ENCODE measurements at places on chromosomes 1 and 21.
A peak's percentile ranks its signal among the peaks of the same experiment; 100 is the strongest.

- peak; percentile 72 for DNase-seq
Observed at GRCh38 chr1:23098463-23099170, 70.0 kb downstream of the LUZP1 start.

- DNase-seq: peak; percentile 82
Observed at GRCh38 chr1:184386312-184387068, at the start of gene C1orf21. Gene C1orf21, plus strand, starts transcription at chr1:184387029. Its CDS starts 90,481 bp downstream, at chr1:184477510.

GRCh38 chr1:2416403-2416802 lies 4.0 kb upstream of the PEX10 start:
- peak; percentile 55 for DNase-seq

DNA sequence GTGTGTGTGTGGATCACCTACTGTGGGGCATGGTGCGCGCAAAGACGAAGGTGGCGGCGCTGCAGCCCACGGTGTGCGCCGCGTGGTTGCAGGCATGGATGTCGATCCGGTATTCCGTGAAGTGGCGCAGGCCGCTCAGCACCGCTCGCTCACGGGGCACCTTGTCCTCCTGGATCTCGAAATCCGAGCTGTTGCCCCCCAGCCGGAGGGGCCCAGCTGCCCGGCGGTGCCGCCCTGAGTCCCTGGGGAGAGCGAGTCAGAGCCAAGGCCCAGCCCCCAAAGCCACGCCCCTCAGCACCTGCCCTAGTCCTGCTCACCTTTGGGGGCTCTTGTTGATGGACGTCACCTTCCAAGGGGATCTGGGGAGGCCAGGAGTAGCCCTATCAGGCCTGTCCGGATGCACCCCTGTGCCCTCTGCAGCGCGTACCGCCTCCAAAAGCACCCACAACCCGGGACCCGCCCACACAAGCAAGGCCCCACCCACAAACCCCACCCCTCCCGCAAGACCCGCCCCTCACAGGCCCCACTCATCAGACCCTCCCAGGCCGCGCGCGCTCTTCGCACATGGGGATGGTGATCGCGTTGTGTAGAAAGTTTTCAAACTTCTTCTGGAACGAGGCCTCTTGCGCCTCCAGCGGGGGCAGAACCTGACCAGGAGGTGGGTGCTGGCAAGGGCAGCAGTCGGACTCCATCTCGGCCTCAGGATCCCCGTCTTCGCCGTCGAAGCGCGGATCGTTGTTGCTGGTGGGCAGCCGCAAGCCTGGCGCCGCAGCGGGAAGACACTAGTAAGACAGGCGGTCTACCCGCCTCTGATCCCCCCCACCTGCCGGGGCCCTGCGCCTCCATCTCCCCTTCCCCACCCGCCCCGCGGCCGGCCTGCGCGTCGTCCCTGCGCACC lies 13.6 kb downstream of the INSRR start:
- DNase-seq: peak; percentile 48

DNA sequence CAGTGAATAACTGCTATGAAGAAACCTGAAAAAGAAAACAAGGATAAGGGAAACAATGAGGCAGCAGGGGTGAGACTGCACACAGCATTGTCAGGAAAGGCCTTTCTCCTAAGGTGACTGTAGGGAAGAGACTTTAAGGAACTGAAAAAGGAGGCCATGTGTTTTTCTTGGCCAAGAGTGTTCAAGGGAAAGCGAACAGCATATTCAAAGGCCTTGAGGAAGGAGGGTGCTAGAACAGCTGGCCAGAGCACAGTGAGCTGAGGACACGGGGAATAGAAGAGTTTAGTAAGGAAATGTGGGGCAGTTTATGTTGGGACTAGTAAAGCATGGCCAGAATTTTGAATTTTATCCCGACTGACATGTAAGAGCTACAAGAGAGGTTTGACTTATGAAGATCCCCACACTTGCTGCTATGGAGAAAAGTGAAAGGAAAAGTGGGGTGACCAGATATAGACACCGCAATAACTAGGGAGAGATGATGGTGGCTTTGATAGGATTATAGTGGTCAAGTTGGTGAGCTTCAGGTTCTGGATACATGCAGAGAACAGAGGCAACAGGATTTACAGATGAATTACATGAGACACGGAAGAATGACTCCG lies 1.4 kb downstream of the RWDD2B start:
- no peak for DNase-seq

GRCh38 chr1:117136749-117137148 lies 15.2 kb upstream of the TRIM45 start:
- DNase-seq: no peak

GRCh38 chr1:207397525-207397926 lies 56.6 kb upstream of the CR2 start:
- no peak for DNase-seq

DNA sequence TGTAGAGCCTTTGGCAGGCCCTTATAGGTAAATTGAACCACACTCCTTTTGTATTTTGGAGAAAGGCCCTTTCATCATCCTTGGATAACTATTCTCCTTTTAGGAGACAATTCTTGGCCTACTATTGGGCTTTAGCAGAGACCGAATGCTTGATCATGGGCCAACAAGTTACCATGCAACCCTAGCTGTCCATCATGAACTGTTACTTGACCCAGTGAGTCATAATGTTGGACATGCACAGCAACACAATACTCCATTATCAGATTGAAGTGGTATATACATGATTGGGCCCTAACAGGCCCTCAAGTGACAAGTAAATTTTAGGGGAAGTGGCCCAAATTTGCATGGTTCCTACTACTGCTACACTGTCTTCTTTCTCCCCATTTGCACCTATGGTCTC lies 84.4 kb downstream of the CATSPERE start:
- no peak for DNase-seq

- DNase-seq: no peak
Observed at GRCh38 chr21:42004406-42005199, 5.6 kb downstream of the ZBTB21 start.

DNA sequence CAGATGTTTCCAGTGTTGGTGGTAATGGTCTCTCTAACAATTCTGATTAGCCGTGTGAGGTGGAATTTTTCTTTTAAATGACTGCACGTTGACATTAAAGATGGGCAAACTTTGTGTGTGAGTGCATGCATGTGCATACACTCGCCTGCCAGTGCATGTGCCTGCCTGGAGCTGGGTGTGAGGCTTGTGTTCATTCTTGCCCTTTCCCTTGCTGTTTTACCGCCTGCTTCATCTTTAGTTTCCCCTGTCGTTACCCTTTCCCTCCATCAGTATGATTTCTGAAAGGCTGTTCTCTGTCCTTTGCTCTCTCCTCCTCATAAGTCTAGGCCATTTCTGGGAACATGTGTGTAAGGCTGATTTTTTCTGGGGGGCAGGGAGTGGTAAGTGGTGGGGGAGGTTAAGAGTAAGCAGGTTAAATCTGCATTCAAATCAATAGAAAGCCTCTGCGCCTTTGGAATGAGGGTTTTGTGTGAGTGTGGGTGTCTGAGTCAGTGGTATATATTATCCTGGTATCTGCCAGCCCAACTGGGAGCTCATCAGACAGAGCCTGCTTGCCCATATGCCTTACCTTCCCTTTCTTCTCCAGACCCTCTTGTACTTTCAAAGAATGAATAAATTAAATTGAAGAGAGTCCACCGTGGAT lies 112.5 kb downstream of the PBX1 start:
- DNase-seq: no peak

GRCh38 chr21:20353351-20353750 lies 644.9 kb upstream of the NCAM2 start:
- no peak for DNase-seq

GRCh38 chr21:46097336-46098293 lies at the start of gene COL6A2:
Gene COL6A2, plus strand, starts transcription at chr21:46098112.
- DNase-seq: peak; percentile 66

- no peak for DNase-seq
Observed at GRCh38 chr1:156508205-156508954, 7.8 kb upstream of the MEF2D start.

- DNase-seq: no peak
Observed at GRCh38 chr1:178101654-178102053, 7.8 kb downstream of the RASAL2 start.

GRCh38 chr1:25809283-25809926 lies 9.4 kb downstream of the SELENON start:
- DNase-seq: no peak

GRCh38 chr1:110259770-110260169 lies 49.7 kb downstream of the KCNC4 start:
- DNase-seq: no peak

- no peak for DNase-seq
Observed at GRCh38 chr1:193411215-193411614, 224.8 kb upstream of the B3GALT2 start.

DNA sequence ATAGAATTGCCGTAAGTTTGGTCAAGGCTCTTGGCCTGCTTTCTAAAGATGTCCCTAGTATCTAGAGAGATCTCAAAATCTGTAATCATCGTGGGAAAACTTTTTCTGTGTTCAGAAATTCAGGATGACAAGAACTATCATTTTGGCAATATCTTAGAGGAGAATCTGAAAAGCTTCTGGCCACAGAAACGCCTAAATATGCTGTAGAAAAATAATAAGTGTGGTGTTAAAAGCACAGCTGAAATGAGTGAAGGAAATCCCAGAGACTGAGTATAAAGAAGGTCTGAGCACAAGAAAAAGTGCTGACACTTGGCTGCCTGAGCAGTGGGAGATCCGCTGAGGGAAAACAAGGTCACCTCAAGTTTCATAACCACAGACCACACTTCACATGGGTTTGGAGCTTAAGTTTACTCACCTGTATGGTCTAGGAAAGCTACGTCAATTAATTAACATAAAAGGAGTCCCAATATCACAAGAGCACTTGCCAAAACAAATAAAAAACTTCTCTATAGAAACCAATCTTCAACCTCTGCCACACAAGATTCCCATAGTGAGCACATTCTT lies 235.2 kb upstream of the IRF2BP2 start:
- DNase-seq: peak; percentile 78

DNA sequence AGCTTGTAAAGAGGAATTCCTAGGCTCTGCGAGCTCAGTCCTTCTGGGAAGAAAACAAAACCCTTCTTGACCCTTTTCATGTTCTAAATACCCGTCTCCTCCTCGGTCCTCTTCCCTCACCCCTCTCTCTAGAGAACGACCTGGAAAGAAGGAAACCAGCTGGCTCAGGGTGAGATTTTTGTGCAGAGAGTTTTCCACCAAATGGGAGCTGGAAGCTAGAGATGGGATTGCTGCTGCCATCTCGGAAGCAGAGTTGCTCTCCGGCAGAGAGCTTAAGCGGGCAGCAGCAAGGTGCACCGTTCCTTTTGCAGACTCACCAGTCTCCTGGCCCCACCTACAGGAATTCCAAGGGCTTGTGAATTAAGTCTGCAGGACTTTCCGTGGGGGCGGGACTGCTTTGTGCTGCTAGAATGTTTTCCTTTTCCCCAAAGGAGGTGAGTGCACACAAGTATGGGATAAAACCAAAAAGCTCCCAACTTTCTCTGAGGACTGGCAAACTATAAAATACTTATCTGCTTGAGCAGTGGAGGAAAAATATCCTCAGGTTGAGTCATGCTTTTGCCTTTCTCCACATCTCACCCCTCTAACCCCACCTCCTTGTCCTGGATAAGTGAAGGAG lies 29.1 kb upstream of the KIAA0040 start:
- no peak for DNase-seq

- DNase-seq: no peak
Observed at GRCh38 chr1:112335351-112335750, 60.7 kb upstream of the CTTNBP2NL start.

DNA sequence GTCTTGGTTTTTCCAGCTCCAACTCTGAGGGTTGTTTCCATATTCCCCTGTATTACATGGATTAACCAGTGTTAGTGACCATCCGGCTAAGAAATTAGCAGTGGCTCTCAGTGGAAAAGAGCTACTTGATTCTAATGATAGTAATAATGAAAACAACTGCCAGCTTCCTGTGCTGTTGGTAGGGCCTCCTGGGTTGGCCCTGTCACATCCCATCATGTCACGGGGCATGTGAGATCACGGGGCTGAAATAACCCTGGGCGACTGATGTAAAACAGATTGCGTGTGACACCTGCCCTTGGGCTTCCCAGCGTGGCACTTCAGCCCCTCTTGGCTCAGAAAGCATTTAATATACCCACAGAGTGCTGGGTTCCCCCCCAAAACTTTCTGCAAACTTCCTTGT lies 149.0 kb downstream of the ROR1 start:
- no peak for DNase-seq

DNA sequence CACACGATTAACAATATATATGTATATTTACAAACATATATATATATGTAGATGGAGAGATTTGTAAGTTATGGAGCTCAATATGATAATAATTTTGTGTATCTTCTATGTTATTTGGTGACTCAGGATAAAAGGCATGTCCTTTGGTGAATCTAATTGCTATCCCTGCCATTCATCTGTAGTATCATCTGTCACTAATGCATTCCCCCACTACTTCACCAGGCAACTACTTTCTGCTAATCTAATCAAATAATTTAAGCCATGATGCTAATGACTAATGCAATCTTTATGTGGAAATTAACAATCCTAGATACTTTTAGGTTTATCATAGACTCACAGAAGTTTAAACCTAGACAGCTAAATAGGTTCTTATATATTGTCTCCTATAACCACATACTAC lies 1074.5 kb downstream of the PLA2G4A start:
- no peak for DNase-seq

GRCh38 chr1:108537976-108538375 lies 21.9 kb upstream of the EEIG2 start:
- no peak for DNase-seq

- no peak for DNase-seq
Observed at GRCh38 chr1:109148987-109149561, 35.2 kb downstream of the ELAPOR1 start.

GRCh38 chr1:115240297-115240696 lies 97.8 kb downstream of the NGF start:
- DNase-seq: no peak

- no peak for DNase-seq
Observed at GRCh38 chr1:43448955-43449707, 4.6 kb downstream of the HYI start.

DNA sequence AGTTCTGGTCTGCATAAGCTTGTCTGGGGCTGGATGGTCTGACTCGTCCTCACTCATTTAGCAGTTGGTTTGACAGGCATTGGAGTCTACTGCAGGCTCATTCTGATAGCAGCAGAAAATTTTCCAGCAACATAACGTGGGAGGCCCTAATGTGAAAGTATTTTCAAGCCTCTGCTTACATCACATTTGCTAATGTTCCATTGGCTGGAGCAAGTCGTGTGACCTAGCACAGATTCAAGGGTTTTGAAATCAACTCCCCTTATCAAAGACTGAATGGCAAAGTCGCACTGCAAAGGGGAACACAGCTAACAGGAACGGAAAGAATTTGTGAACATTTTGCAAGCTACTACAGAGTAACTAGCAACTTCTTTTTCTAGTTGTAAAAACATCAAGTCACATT lies 2.3 kb upstream of the USH2A start:
- no peak for DNase-seq

- DNase-seq: no peak
Observed at GRCh38 chr1:212173567-212173966, 111.6 kb upstream of the PPP2R5A start.

DNA sequence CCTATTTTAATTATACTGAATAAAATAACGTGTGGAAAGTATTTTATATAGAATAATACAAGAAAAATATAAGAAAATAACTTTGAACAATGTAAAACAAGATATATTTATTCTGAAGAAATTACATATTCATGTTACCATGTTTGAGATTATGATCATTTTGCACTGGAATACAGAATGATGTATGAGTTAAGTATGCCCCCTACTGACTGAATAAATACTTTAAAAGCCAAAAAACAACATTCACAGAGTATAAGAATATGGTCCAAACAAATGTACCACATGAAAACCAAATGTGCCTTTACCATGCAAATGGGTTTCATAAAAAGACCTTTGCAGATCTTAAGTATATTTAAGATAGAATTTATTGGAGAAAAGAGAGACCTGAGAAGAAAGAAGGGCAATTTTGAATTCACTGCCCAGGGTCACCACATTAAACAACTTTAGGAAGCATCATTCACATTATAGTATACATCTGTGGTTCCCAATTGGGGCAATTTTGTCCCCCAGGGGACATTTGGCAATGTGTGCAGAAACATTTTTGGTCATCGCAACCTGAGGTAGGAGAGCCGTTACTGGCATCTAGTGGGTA lies 136.6 kb upstream of the GFI1 start:
- no peak for DNase-seq
